T-cell (primary cell): ENCODE measurements at places on chromosomes 2 and 18.

DNA sequence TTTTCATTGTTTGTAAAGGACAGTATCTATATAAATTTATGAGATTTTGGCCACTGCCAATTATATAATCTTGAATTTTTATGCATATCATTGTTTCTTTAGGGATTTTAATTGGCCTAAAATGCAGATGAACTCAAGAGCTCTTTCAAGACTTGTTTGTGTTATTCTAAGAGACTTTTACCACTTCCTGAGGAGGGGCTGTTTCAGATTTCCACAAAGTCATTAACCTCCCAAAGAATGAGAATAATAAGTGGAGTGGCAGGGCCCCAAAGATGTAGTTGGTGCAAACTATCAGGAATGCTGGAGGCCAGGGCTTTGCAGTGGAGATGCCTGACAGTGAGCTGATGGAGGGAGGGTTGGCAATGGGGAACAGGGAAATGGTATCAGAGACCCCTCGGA lies 15.5 kb upstream of the ACVR1 start:
- DNase-seq: no peak

GRCh38 chr2:41129988-41130387 lies 678.1 kb upstream of the SLC8A1 start:
- DNase-seq: no peak

DNA sequence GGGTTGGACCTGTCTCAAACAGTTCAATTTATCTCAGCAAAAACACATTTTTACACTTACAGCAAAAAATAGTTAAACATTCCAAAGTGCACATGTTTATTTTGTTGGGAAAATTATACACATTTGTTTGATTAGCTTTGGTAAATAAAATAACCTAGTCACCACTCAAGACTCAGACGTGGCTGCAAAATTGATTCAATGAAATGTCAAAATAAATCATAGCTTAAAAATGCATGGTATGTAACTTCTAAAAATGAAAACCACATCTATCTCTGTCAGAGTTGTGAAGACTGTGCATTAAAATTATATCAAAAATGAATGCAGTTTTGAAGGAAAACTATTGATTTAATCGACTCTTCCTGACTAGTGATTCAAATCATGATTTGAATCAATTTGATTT lies 56.7 kb downstream of the GALNT14 start:
- no peak for DNase-seq

DNA sequence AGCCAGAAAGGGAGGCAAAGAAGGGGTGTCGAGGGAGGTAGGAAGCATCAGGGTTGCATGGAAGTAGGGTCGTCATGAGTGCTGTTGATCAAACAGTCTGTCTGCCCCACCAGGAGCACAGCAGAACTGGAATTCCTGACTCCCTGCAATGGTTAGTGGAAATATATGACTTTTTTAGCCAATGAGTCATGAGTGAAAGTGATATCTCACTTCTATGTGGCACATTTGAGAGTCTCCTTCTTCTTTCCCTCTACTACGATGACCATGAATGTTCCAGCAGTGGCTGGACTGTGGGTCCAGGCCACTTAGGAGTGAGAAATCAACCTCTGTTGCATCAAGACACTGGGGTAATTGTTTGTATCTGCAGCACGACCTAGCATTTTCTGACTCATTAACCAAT lies 199.5 kb downstream of the TTC32 start:
- no peak for DNase-seq

DNA sequence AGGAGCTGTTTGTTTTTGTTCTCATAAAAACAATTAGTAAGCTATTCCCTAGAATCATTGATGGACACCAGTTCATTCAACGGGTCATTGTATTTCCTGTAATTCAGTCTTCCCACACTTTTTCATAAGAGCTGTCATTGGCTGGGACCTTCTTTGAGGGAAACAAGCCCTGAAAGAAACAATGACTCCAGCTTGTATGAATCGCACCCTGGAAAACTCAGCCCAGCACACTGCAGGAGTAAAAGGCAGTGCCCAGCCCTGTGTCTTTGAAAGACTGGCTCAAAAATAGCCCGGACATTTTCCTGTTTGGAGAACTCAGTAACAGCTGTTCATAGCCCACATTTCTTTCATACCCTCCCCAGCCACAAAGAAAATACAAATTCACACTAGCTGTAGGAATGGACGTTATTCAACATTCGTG lies 81.5 kb downstream of the NCKAP5 start:
- DNase-seq: no peak

DNA sequence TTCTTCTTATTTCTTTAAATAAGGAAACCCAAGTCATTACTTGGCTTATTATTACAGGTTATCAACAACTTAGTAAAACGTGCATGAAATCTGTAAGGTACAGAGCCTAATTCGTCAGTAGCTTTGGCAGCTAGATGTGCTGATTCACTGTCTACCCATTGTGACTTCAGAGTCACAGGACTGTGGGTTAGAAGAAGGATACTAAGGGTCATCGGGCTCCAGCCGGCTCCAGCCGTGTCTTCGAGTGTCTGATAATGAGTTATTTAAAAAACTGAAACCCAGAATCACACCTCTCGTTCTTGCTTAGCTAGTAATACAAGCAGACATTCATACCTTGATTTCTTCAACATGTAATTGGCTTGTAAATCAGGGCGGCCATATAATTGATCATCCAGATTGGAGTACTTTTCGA lies 170.5 kb downstream of the FMNL2 start:
- DNase-seq: no peak

GRCh38 chr2:71901466-71901865 lies 246.2 kb downstream of the CYP26B1 start:
- DNase-seq: no peak

DNA sequence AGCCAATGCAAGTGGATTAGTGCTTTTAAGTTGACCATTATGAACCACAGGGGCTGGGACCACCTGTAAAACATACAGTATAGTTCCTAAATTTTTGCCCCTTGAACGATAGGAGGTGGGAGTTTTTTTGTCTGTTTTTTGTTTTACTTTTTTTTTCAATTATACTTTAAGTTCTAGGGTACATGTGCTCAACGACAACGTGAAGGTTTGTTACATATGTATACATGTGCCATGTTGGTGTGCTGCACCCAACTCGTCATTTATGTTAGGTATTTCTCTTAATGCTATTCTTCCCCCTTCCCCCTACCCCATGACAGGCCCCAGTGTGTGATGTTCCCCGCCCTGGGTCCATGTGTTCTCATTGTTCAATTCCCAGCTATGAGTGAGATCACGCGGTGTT lies 1797.9 kb upstream of the PIK3C3 start:
- DNase-seq: no peak

DNA sequence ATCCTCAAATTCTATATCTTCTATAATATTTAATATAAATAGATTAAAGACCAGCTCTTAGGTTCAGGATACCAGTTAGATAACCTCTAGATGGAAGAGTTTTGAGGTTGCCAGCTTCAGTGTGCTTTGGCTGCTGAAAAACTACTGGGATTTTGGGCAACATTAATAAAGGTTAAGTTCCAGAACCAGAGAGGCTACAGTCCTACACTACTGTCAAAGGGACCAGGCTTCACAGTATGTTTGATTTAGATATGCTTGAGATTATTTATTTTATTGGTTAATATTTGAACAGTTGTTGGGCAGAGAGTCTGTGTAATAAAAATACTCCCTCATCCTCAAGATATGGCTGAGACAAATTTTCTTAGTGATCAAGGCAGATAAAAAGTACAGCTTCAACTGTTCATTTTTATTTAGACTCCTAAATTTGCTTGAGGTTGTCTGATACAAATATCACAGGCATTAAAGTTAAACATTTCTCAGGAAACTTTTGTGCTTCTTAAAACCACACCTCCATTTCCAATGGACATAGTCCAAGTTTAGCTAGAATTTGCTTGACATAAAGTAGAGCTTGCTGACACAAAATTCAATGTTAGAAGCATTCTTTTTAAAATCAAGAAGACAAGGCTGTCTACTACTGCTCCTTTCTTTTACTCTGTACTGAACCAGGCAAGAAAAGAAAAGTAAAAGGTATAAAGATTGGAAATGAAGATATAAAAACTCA lies 19.7 kb upstream of the TMEM17 start:
- no peak for DNase-seq

DNA sequence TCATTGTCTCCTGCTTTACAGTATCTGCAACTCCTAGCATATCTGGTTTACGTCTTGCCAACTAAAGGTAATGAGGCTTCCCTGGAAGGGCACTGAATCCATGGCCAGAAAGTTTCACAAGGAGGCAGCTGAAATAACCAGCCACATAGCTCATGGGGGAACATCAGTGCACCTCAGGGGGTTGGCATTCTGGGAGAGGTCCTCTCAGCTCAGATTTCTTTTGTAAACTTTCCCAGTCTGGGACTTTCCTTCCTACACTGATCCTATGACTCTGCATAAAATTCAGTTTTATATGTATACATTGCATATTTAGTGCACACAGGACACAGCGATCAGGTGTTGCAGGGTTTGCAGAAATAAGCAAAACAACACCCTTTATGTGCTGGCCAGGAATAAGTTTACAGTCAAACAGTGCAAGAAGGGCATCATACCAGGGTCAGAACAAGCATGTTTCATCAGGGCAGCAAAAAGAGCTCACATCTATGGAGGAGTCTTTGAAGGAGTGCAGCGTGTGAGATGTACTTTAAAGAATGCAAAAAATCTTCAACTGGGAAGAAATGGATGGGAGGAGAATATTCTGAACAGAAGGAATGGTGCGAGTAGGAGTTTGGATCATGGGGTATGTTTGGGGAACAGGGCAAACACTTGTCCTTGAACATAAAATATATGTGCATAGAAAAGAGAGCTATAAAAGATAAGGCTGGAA lies 240.6 kb upstream of the RAB12 start:
- no peak for DNase-seq
